Suppressor macrophage treated with lipopolysaccharide for 1 hour (primary cell): ENCODE measurements at places on chromosomes 16 and 17.

DNA sequence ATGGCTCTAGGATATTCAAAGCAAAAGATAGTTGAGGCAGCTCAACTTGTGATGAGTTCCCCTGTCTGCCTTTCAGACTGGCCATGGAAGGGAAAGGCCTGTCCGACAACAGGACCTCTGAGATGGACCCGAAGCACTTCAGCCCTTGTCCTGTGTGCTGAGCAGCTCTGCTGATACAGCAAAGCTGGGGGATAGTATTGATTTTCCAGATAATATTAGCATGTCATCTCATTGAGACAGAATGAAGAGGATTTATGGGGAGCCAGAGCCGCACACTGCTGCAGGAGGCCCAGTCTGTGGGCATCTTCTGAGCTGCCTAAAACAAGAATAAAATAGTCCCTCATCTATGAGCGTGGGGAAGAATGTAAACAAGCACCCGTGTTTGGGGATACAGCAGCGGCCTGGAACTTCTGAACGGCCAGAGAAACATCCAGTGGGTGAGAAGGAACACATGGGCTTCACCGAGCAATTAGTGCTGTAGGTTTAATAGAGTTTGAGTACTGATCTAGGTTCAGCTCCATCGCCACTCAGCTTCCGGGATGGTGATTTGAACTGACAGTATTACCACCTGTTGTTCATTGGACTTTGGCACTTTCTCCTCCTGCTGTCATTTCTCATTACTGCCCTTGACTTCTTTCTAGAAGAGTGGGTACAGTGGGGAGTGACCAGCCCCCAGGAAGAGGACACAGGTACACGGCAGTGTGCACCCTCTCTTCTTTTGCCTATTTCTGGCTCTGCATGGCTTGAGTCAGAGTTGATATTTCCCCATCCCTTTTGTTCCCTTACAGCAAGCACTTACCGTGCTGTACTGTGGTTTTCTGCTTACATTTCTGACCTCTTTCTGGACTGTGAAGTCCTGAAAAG, 96.5 kb upstream of the TBX2 start:
- no peak for DNase-seq

DNA sequence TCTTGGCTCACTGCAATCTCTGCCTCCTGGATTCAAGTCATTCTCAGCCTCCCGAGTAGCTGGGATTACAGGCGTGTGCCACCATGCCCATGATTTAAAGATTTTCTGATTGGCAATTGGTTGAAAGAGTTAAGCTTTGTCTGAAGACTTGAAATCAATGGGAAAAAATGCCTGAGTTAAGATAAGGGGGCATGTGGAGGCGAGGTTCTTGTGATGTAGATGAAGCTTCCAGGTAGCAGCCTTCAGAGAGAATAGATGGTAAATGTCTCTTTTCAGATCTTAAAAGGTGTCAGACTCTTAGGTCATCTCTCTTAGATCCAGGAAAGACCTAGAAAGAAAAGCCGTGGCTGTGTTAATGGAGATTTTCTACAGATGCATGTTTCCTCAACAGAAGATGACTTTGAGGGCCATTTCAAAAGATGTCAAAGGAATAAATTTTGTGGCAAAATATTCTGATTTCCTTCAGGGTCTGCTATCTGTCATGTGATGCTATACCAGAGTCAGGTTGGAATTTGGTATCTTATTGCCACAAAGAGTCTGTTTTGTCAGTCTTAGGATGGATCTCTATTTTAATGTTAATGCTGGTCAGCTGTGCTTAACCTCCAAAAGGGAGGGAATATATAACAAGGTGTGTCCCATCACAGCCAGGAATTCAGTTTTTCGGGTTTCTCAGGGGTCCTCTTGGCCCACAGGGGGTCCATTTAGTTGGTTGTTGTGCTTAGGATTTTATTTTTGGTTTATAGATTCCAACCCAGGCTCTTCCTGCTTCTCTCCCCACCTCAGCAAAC, 58.3 kb upstream of the AKTIP start:
- no peak for DNase-seq

- DNase-seq, result no peak
Measured at GRCh38 chr17:1478418-1478817, 14.1 kb downstream of the MYO1C start.

GRCh38 chr17:50944902-50945720, 79.0 kb upstream of the TOB1 start:
- no peak for DNase-seq

GRCh38 chr17:76843703-76844484, 24.3 kb upstream of the MGAT5B start:
- no peak for DNase-seq

- DNase-seq, result no peak
Measured at GRCh38 chr16:10107081-10107480, 75.1 kb downstream of the GRIN2A start.

- peak; percentile 5 for DNase-seq
Measured at GRCh38 chr17:5785867-5786509, 201.7 kb upstream of the NLRP1 start.

DNA sequence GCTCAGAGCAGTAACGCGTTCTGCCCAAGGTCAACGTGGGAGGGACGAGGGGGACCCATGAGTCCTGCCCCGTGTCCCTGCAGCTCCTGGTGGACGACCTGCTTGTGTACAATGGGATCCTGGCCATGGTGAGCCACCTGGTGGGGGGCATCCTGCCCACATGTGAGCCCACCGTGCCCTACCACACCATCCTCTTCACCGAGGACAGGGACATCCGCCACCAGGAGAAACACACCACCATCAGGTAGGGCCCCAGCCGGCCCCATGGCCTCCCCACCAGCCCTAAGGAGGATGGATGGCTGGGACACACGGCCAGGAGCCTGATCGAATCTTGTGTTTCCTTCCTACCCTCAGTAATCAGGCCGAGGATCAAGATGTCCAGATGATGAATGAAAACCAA, 227.6 kb downstream of the KATNIP start:
- DNase-seq, result no peak

- no peak for DNase-seq
Measured at GRCh38 chr17:45282683-45283644, 21.1 kb upstream of the SPATA32 start.

DNA sequence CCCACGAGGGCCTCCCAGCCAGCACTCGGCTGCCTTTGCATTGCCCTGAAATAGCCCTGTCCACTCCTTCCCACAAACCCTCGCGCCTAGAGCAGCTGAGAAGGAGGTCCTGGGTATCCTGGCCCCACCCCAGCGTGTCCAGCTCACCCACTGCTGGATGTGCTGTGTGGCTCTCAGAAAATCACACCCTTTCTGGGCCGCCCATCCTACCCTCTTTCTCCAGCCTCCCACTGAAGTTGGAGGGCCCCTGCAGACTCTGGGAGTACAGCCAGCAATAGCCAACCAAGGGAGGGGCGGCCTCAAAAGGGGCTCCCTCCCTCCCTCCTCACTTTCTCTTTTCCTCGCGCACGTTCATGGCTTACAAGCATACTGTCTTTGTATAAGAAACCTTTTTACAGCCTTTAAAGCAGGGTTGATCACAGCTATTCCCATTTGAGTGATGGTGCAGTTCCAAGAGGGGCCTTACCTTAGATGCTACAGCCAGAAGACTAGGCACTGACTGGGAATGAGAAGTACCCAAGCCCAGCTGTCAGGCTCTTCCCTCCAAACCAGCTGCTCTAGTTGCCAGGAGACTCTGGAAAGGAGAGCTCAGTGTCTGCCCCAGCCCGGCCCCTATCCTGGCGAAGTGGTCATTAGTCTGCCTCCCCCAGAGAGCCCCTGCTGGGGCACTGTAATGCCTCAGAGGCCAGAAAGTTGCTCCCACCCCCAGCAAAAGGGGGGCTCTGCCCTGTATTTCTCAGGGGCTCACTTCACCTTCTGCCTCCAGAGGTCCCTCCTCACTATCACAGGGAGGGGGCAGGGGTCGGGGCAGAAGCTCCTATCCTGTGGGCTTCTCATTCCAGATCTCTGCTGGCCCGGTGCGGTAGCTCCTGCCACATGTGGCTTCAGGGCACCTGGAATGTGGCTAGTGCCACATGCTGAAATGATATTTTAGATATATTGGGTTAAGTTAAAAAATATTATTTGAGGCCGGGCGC, 38.1 kb downstream of the DCAKD start:
- DNase-seq, result no peak

DNA sequence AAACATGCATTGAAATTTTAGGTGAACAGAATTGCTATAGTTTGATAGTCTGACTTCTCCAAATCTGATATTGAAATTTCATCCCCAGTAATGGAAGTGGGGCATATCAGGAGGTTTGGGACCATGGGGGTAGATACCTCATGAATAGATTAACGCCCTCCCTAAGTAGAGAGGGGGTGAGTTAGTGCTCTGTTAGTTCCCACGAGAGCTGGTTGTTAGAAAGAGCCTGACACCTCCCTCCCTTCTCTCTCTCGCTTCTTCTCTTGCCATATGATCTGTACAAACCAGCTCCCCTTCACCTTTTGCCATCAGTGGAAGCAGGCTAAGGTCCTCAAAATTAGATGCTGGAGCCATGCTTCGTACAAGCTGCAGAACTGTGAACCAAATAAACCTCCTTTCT, 78.8 kb downstream of the BRIP1 start:
- DNase-seq, result no peak

GRCh38 chr17:64289741-64290141, 26.7 kb upstream of the TEX2 start:
- DNase-seq, result no peak

DNA sequence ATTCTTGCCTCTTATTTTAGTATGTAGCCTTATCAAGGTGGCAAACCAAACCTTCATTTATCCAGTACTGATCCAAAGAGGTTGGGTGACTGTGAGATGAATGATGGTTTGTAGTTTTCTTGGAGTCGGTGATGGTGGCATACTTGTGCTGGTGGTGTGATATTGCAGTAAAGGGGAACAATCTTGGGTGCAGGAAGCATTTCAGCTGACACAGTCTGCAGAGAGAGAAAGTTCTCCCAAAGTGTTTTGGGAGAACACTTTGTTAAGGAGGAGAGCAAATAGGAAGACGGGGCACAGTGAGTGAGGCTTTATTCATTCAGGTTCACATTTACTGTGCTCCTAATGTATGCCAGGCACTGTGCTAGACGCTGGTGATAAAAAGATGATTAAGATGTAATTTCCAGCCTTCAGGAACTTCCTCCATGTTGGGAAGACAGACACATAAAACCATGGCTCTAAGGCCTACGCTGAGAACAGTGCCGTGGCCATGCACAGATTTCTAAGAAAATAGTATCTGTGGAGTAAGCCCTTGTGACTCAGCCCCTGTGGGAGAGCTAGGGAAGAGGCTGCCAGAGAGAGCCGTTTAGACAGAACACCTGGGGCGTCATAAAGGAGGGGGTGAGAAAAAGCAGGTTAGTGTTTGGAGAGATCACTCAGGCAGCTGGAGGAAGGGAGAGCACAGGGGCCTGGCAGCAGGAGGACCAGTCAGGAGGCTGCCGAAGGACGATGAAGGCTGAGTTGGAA, 13.8 kb downstream of the HEATR3 start:
- DNase-seq, result no peak

DNA sequence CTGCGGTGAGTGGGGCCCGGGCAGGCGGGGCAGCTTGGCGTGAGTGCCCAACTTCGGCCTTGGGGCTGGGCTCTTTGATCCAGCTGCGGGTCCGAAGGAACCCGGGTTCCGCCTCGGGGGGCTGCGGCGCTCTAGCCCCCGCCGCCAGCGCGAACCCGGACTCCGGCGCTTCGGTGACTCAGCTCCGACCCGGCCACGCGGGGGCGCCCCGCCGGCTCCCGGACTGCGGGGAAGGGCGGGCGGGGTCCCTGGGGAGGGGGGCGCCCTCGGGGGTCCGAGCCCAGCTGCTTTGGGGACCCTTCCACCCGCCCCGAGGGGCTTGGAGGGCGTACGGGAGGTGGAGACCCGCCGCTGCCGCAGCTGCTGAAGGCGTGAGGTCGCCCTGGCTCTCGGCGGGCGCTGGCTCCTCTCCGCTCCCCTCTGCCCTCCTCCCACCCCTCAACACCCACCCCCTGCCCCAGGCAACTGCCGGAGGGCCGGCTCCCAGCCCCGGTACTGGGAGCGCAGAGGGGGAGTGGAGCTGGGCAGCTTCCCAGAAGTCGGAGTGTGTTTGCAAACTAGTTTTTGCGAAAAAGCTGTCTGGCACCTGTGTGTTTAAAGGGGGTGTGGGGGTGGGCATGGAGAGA, 516 bp downstream of the CPNE2 start:
- peak; percentile 84 for DNase-seq

- DNase-seq, result no peak
Measured at GRCh38 chr16:20760346-20760745, 3.5 kb upstream of the ACSM3 start.

DNA sequence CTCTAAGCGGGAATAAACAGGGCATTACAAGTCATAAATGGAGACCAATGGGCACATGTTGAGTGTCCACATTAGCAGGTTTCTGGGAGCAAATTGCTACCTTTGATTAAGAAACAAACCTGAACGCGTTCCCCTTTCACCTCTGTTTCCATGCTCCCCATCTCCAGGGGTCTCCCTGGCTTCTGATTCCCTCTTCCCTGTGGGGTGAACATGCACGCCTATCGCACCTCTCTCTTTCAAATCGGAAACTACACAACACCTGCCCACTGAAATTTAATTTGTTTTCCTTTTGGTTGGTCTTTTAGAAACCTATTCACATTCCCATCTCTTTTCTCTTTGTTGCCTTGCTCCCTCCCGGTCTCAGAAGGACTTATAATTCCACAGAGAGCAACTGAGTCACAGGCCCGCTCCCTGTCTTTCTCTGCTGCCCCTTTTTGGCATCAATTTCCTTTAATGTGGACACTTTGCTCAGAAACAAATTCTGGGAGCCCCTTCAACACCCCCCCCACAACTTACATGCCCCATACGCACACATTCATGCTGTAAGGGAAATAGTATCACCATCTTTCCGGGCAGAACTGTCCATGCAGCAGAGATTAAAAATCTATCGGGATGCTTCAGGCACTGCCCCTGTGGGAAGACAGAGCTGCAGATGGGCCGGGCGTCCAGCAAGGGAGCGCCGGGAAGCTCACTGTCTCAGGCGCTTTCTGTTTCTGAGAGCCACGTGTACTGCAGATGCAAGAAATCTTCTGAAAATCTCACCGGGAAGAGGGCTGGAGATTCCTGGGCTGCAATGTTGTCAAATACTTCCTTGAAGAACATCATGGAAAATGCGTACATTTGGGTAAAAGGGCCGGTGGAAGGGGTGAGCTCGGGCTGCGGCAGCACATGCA, 7.2 kb upstream of the FOXF1 start:
- DNase-seq, result no peak

DNA sequence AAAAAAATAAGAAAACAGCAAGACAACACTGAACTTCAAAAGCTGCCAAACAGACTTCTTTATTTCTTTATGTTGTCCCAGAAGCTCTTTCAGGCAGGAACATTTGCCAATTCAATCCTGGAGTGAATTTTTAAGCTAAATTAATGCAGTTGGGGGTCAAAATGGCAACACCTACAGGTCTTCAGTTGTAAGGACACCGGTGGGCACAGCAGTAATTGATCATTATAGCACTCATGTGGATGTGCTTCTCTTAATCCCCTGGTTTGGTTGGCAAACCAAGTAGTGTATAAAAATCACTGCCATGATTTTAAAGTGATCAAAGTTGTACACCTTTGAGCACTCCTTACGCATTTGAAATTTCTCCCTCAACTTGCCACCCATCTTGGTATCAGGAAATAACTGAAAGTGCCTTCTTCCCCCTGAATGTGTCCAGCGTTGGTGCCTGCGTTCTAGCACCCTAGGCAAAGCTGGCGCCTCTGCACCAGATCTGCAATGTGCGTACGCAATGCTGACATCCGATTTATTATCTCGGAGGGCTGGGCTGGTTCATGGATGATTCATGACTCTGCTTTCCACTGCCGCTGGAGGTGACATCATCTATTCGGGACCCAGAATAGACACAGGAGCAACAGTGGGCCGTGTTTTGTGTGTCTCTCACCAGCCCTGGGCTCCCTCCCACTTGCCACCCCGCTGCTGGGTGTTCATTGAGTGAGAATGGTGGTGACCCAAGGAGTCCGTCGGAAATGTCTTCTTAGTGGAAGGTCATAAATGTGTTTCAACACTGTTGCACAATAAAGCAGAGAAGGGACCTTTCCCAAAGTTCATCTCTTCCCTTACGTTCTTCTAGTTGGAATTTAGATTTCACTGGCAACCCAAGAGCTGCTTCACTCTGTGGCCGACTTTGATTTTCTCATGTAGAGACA, 203.4 kb downstream of the CCDC182 start:
- peak; percentile 58 for DNase-seq
